ENCODE measurements at places on chromosomes 1 and 21.

DNA sequence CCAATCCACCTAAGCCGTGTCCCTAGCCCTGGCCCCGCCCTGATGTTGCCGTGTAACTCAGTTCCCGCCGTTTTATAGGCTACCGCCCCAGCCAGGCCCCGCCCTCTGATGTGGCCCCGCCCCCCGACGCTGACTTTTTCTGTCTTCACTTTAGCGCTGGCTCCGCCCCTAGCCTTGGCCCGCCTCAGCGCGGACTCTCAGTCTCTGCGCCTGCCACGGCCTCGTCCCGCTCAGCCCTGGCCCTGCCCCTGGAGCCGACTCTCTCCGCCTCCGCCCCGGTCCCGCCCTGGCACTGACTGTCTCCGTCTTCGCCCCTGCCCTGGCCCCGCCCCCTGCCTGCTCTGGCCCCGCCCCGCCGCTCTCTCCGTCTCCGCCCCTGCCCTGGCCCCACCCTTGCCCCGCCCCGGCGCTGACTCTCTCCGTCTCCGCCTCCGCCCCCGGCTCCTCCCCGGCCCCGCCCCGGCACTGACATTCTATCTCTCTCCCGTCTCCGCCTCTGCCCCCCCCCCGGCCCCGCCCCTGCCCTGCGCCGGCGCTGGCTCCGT, 5.2 kb downstream of the MATN1 start:
- DNase-seq, result peak; percentile 99

DNA sequence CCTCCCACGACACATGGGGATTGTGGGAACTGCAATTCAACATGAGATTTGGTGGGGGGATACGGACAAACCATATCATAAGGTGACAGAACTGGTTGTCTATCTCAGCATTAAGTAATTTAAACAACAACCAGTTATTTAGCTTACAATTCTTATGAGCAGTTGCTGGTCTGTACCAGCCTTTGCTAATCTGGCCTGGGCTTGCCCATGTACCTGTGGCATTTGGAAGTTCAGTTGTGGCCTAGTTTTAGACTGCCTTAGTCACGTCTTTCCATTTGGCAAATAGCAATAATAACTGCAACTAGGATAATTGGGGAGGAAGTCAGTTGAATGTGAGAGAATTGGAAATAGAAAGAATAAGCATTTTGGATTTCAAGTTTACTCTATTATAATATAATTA, 441.8 kb upstream of the CXADR start:
- no peak for DNase-seq

- DNase-seq, result no peak
Observed at GRCh38 chr1:12335815-12336214, 106.0 kb downstream of the VPS13D start.

GRCh38 chr1:229385853-229386456, 43.1 kb upstream of the CCSAP start:
- no peak for DNase-seq

GRCh38 chr1:110216844-110217444, 6.8 kb downstream of the KCNC4 start:
- DNase-seq, result no peak

- DNase-seq, result peak; percentile 42
Observed at GRCh38 chr1:17335821-17336710, 28.1 kb downstream of the PADI4 start.

DNA sequence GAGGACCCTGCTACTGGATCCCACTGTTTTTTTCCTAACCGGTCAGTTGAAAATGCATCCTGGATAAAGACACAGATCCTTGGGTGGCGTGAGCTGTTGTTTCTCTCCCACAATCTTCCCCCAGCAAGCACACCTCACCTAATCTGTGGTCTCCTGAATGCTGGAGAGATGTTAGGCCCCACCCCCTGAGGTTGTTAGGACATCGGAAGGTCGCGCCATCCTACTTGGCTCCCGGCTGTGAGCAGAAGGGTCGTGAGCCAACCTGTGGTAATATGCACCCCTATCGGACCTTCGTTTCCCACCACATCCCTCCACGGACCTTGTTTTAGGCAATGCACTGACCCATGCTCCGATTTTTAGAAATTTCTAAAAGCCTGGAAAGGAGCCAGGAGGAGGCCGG, 89.9 kb upstream of the IPO9 start:
- DNase-seq, result no peak

DNA sequence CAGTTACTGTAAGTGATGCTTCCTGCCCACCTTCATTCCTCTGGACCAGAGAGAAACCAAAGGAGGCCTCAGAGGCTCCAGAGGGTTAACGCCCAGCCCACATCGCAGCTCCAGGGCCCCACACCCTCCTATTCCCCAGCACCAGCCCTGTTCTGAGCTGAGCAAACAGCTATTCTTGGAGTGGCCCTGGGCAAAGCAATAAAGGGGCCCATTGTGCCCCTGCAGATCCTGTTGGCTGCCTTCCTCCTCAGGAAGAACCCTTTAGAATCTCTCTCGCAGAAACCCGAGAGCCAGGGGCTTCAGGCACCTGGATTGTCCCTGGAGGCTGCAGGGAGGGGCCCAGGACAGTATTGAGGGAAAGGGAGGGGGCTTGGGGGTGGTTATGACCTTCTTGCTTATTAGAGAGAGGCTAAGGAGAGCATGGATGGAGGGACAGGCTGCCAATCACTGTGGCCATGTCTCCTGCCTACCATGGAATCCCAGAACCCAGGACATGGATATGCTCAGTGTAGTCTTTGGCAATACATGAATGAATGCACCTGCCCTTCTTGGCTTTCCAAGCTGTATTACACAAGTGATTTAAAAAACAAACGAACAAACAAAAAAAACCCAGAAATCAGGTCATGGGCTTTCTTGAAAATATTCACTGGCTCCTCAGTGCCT, 9.2 kb downstream of the PADI2 start:
- DNase-seq, result no peak

GRCh38 chr1:212225871-212226302, 59.3 kb upstream of the PPP2R5A start:
- DNase-seq, result no peak

DNA sequence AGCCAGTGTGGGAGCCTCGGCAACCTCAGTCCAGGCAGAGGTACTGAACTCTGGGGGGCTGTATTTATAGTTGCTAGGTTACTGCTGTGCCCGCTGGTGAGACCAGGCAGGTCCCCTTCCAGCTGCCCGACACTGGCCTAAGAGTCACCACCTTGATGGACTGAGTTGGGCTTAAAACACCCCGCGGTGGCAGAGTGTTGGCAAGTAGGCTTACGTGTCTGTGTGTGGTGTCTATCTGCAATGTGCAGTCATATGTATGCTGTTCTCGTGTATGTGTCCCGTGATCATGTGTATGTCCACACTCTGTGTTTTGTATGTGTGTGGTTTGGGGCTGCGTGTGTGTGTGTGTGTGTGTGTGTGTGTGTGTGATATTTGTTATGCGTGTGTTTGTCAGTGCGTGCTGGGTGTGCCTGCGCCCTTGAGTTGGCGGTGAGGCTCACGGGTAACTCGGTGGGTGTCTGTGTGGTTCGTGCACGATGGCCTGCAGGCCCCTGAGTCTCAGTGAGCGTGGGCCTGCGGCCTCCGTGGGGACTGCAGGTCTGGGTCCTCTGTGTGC, 65.5 kb downstream of the MEF2D start:
- no peak for DNase-seq

DNA sequence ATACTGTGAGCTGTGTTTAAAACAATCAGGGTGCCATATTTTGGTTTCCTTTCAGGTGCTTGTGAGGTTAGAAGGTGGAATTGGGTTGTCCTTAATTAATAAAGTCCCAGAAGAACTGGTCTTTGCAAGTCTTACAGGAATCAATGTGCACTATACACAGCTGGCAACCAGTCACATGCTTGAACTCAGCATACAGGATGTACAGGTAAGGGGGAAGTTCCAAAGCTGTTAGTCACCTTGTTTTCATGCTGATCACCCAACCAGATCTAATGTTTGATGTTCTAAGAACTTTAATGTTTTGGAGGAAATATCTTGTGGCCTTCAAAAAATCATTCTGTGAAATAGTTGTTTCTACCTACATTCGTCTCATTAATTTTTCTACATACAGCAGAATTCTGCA, 156.3 kb downstream of the VPS13D start:
- no peak for DNase-seq

- DNase-seq, result no peak
Observed at GRCh38 chr1:26603856-26604255, 74.3 kb downstream of the RPS6KA1 start.

GRCh38 chr1:87464022-87464490, 135.4 kb downstream of the LMO4 start:
- no peak for DNase-seq

- DNase-seq, result no peak
Observed at GRCh38 chr1:46682064-46682463, 10.4 kb downstream of the TEX38 start.

DNA sequence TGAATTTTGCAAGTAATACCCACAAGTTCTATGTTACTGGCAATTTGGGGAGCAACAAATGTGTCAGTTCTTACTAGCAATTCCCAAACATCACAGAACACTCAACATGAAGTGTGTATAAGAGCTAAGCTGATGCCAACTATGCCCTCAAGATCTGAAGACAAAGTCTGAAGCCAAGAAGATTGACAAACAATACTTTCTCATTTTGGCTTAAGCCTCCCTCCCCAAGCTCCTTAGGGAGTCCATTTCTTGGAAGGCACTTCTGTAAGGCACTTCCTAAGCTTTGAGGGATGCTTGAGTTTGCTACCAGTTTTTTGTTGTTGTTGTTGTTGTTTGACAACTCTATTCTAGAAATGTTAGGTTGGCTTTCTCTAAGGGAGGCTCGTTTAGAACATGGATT, 154.4 kb upstream of the ZNF644 start:
- no peak for DNase-seq

DNA sequence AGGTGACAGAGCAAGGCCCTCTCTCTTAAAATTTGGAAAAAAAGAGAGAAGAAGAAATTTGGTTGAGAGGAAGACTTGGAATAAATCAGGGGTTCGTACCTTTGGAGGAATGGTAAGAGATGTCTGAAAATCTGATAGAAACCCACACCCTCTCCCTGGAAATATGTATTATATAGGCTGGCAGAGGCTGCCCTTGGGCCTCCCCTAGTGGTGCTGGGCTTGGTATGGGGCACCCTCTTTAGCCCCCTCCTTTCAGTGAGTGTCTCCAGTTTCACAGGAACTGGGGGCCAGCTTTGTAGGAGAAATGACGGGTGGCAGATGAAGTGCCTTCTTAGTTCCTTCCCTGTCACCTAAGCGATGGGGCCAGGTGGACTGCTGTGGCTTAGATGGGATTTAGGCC, 82.9 kb upstream of the SLC2A1 start:
- DNase-seq, result no peak

GRCh38 chr21:38878379-38879179, 72.8 kb downstream of the ETS2 start:
- DNase-seq, result no peak

GRCh38 chr1:172125812-172126430, 284.6 kb downstream of the DNM3 start:
- DNase-seq, result no peak

GRCh38 chr1:2210786-2211185, 16.2 kb upstream of the FAAP20 start:
- DNase-seq, result no peak

DNA sequence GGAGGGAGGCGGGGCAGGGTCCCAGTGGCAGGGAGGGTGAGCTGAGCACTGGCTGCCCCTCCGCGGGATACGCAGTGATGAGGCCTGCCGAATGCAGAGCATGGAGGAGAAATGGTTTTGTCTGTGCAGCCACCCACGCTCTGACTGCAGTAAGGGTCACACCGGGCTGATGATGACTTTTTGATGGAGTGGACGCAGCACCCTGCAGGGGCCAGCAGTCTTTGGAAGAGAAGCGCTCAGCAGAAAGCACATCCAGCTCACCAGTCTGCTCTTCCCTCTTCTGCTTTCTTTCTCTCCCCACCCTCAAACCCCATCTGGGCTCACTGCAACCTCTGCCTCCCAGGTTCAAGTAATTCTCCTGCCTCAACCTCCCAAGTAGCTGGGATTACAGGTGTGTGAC, 61.9 kb upstream of the ATP1A1 start:
- no peak for DNase-seq

DNA sequence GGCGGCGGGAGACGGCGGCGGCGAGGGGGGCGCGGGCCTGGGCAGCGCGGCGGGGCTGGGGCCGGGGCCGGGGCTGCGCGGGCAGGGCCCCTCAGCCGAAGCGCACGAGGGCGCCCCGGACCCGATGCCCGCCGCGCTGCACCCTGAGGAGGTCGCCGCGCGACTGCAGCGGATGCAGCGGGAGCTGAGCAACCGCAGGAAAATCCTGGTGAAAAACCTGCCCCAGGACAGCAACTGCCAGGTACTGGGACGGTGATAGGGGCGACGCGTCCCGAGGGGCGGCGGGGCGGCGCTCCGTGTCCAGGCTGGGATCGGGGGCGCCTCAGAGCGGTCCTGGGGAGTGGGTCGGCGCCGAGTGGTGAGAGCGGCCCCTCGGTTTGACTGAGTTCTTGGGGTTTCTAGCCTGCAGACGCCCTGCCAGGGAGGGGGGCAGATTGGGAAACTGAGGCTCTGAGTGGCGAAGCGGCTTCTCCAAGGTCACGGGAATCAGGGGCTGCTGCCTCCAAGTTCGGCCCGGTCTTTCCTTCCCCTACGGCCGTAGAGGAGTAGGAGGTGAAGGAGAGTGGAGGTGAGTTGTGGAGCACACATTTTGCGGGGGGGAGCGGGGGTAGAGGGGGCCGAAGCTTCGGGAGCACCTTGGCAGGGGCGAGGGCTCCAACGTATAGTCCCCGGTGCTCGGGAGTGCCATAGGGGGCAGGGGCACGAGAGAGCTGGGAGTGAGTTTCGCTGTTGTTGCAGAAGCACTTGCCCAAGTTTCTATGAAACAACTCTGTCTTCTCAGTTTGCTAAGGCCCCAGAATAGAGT, 508 bp downstream of the RAVER2 start:
- no peak for DNase-seq

DNA sequence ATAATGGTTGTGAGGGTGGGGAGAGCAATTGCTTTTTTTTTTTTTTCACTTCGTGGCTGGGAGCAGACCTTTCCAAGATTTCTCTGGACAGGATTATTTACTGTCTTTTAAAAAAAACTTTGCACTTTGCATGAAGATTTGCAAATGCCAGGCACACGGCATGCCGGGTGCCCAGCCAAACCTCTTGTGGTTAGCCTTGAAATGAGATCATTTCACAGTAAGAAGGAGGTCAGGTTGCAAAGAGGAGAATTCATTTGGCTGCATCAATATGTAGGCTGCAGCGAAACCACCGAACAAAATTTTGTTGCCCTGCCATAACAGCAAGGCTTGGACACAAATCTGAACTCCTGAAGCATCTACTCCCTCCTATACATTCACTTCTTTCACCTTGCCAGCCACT, 36.5 kb upstream of the KCND3 start:
- DNase-seq, result no peak

GRCh38 chr1:29105822-29106221, 17.9 kb downstream of the TMEM200B start:
- no peak for DNase-seq

All from stimulated activated CD8-positive, alpha-beta memory T cell treated with anti-CD3 and anti-CD28 coated beads, Interleukin-12 subunit alpha, Interleukin-12 subunit beta, amount 100 ng/mL, for 1 hour (primary cell).